ENCODE measurements at places on chromosomes 6 and 20.
A peak's percentile ranks its signal among the peaks of the same experiment; 100 is the strongest.

- DNase-seq = no peak
These were observed 181.3 kb upstream of the HS3ST5 start for GRCh38 chr6:114524081-114524480.

DNA sequence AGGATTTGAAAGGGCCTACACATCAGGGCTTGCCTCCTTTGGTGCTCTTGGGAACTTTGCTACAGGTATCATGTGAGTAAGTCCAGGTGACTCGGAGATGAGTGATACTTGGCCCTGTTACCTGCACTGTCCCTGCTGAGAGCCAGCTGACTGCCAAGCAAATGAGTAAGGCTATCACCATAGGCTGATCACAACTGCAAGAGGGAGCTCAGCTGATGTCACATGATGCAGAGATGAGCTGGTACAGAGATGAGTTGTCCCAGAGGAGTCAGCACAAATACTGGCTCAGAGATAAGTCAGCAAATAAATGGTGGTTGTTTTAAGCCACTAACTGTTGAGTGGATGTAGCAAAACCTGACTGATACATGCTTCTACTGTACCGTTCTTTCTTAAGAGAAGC lies 41.4 kb downstream of the LAMP5 start:
- DNase-seq = peak; percentile 26

DNA sequence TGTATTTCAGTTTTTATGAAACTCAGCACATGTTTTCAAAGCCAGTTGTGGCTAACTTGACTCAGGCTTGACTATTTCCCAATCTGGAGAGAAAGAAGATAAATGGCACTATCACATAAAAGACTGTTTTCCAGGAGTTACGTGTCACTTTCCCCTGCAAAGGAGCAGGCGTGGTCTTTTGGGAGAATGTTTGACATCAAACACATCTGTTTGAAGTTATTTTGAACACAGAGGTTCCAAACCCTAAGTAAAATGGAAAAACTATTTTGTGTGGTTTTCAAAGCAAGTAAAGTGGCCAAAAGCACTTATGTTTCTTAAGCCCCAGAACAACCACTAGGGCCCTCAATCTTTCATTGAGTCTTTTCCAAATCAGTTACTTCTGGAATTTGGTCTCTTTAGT lies 89.7 kb downstream of the FOXF2 start:
- peak; percentile 74 for DNase-seq

- DNase-seq = no peak
These were observed 41.6 kb downstream of the CPNE5 start for GRCh38 chr6:36797653-36798052.

GRCh38 chr6:167855825-167856425 lies 29.2 kb downstream of the AFDN start:
- peak; percentile 94 for DNase-seq

- no peak for DNase-seq
These were observed 700 bp downstream of the DTD1 start for GRCh38 chr20:18588574-18588933.

DNA sequence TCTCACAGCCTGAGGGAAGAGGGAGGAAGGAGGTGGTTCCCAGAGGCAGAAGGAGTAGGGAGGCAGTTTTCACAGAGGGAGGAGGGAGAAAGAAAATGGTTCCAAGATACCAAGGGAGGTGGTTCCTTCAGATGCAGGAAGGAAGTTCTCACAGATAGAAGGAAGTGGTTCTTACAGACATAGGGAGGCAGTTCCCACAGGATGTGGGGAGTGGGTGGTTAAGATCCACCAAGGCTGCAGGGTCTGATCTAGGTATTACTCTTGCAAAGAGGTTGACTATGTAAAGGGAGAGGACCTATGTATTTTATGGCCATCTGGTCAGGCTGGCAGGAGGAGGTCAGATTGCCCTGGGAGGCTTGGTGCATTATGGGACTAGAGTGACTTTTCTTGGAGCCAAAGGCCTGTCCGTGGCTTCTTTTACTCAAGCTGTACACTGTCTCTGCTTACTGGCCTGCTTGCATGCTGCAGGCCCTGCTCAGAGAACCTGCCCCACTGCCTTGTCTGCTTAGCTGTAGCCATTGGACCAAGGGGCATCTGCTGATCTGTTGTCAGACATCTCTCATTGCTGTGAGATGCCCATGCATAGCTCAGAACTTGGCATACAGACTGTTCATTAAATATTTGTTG lies 283.7 kb downstream of the DHX35 start:
- DNase-seq = no peak

DNA sequence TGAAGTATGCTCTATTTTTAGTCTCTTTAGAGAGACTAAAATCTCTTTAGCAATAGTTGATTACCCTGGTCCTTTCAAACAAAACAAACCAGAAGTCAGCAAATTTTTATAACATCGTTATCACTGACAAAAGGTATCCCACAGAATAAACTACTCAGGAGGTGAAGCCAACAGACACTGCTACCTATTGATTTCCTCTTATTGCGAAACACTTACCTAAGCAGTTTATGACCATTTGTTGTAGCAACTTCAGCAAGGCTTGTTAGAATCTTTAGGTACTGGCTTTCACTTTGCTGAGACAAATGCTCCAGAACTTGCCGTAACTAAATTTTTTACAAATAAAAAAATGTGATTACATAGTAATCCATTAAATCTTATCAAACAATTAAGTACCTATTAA lies 64.4 kb downstream of the HACE1 start:
- no peak for DNase-seq

- no peak for DNase-seq
These were observed 647 bp downstream of the AK9 start for GRCh38 chr6:109690373-109690736.

DNA sequence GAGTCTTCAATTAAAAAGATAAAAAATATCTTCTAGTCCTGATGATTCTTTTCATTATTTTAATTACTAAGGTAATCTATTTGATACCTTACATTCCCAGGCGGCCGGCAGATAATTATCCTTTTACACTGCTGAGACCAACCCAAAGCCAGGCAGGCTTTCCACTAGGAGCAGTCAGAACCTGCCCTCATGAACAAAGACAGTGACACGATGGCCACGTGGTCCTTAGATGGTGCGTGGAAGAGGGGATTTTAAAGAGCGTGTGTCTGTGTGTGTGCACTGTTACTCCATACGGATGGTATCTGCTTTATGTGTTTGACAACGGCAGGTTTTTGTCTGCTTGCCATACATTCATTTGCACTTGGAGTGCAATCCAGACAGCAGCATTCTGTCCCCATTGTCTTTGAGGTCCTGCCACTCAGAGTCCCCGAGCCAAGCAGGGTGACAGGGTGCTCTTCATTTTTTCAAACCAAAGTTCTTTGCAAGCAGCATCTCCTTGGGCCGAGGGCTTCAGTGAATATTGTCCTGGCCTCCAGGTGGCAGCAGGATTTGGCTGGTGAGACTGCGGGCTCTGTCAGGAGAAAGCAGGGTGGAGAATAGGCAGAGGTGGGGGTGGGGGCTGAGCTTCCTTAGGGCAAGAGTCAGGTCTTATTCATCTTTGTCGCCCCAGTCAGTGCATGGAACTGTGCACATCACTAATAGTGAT lies 260.5 kb downstream of the NRN1 start:
- no peak for DNase-seq

- no peak for DNase-seq
These were observed 40.2 kb downstream of the SASH1 start for GRCh38 chr6:148382861-148383260.

DNA sequence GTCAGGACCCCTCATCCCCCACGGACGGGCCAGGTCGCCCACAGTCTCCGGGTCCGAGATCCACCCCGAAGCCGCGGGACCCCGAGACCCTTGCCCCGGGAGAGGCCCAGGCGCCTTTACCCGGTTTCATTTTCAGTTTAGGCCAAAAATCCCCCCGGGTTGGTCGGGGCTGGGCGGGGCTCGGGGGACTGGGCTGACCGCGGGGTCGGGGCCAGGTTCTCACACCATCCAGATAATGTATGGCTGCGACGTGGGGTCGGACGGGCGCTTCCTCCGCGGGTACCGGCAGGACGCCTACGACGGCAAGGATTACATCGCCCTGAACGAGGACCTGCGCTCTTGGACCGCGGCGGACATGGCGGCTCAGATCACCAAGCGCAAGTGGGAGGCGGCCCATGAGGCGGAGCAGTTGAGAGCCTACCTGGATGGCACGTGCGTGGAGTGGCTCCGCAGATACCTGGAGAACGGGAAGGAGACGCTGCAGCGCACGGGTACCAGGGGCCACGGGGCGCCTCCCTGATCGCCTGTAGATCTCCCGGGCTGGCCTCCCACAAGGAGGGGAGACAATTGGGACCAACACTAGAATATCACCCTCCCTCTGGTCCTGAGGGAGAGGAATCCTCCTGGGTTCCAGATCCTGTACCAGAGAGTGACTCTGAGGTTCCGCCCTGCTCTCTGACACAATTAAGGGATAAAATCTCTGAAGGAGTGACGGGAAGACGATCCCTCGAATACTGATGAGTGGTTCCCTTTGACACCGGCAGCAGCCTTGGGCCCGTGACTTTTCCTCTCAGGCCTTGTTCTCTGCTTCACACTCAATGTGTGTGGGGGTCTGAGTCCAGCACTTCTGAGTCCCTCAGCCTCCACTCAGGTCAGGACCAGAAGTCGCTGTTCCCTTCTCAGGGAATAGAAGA lies 978 bp downstream of the HLA-A start:
- no peak for DNase-seq

GRCh38 chr20:8246716-8247115 lies 114.7 kb downstream of the PLCB1 start:
- no peak for DNase-seq
